Osteocyte (in vitro differentiated cells): ENCODE measurements at places on chromosomes 13 and 19. TPM values are rescaled to one million over a fixed set of nuclear protein-coding genes. Genes with fewer than 3 reads are reported as not detected.

Gene TEX29
- 1.9 TPM in 1 of 2 replicates, not detected in the other for total RNA-seq

- H3K4me3 ChIP-seq: no peak overlapping the region
- H3K4me1 ChIP-seq: peaks cover 34% of the 10 kb centered on the region
- no peaks in the 10 kb centered on the region for H3K27me3 ChIP-seq
- no peak overlapping the region for H3K27ac ChIP-seq
Observed at GRCh38 chr13:29753618-29754472, 96.6 kb downstream of the UBL3 start.

DNA sequence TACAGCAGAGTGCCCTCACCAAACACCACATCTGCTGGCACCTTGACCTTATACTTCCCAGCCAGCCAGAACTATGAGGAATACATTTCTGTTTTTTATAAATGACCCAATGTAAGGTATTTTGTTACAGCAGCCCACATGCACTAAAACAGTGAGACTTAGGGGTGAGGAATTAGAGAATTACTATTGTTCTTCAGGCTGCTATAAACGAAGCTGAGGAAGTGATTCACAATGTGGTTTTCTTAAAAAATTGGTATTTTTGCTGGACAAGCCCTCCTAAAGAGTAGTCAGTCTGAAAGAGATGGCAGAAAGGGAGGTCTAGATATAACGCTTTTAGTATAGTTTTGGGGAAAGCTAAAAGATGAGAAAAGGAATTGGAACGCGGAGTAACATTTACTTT, 101.0 kb downstream of the SLITRK6 start:
- H3K4me3 ChIP-seq: no peak overlapping the region
- no peak for DNase-seq
- no peaks in the 10 kb centered on the region for H3K27me3 ChIP-seq
- H3K36me3 ChIP-seq: no peaks in the 10 kb centered on the region

Gene ZNF844
- total RNA-seq: 10.2 and 12.7 TPM in 2 replicates

Gene KASH5
- not detected in 2 replicates for total RNA-seq
